ENCODE measurements at places on chromosomes 4 and X. TPM values are rescaled to one million over a fixed set of nuclear protein-coding genes. Genes with fewer than 3 reads are reported as not detected.

Gene NEUROG2
- total RNA-seq = not detected

Gene SLC25A43
- total RNA-seq = 14.2 TPM

Gene DGAT2L6
- total RNA-seq = 0.16 TPM

Gene FRMPD3
- total RNA-seq = not detected

Gene GABRQ
- total RNA-seq = not detected

Gene OTUD4
- 42.7 TPM for total RNA-seq

Gene AADAT
- total RNA-seq = 0.32 TPM

Gene MAOB
- total RNA-seq = not detected

Gene HTR2C
- total RNA-seq = not detected

Gene DYNLT3
- total RNA-seq = 21.4 TPM

Gene CXCL11
- 5.7 TPM for total RNA-seq
